HFFc6 (cell line): ENCODE measurements at places on chromosomes 4 and X. TPM values are rescaled to one million over a fixed set of nuclear protein-coding genes. Genes with fewer than 3 reads are reported as not detected.

GRCh38 chrX:151396042-151396824 is 773 bp upstream of the VMA21 start:
- no peak for DNase-seq

GRCh38 chr4:106312377-106312776 is 3.6 kb downstream of the TBCK start:
- DNase-seq, result peak; percentile 46

- DNase-seq, result no peak
Measured at GRCh38 chr4:1600811-1601532, 83.1 kb downstream of the FAM53A start.

GRCh38 chr4:52600275-52600674 is 58.8 kb downstream of the USP46 start:
- DNase-seq, result no peak

- no peak for DNase-seq
Measured at GRCh38 chr4:157280673-157281072, 60.1 kb downstream of the GRIA2 start.

DNA sequence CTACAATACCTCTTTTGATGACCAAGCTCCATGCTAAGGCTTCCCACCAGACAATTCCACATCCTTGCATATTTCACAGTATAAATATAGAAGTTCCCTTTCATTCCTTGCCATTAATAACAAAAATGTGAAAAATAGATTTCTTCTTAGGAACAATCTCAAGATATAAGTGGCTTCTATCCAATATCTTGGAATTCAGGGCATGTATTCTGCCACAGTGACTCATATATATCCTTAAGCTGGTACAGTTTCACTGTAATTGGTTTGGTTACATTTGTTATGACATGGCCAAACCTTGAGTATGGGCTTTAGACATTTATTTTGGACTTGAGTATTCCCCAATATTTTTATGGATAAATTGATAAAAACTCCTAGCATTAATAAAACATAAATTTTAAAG is 181.7 kb upstream of the DDX53 start:
- DNase-seq, result no peak

DNA sequence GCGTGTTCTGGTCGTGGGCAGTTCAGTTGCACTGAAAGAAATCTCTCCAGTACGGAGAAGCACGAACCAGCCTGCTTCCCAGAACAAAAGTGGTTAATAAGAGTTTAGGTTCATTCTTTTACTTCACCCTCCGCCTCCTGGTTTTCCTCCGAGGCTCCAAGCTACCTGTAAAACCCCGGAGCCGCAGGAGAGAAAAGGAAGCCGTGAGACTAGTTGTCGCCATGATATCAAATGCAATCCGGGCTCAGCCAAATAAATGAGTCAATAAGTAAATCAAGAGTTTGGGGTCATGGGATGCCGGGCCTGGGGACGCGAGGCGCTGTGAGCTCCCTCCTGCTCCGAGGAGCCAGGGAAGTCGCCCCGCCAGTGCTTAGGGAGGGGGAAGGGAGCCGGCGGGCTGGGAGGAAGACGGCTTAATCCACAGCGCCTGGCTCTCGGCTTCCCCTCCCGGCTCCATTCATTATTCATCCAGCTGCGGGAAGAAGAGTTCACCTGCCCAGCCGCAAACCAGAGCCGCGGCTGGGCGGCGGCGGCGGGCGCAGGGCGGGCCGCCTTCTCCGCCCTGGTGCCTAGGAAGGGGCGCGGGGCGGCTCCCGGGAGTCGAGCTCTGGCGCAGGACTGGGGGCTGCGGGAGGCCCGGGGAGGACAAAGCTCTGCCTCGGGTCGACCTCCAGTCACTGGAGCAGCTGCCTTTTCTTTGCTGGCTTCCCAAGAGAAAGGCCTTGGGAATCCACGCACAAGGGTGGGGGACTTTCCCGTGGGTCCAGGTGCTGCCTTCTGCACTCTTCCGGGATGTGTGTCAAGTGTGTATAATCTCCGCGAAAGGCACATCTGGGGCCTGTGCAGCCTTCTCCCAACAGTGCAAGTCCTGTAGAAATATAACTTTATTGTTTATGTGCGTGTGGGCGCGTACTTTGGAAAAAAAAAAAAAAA is 1.7 kb downstream of the FRAS1 start:
- DNase-seq, result peak; percentile 5

DNA sequence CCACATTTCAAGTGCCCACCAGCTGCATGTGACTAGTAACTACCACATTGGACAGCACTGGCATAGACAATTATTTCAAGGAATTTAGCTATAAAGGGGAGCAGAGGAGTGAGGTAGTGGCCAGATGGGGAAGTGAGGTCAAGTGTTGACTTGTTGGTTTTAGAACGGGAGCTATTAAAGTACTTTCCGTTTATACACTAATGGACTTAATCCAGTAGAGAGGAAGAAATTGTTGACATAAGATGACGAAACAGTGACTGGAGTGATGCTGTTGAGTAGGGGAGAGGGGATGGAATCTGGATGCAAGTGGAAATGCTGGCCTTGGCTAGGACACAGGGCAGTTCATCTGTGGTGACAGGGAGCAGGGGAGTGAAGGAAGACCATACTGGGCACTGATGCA is 154.4 kb downstream of the AMMECR1 start:
- DNase-seq, result no peak

GRCh38 chrX:72202792-72203401 is 21.3 kb downstream of the PIN4 start:
- DNase-seq, result no peak

GRCh38 chrX:129792586-129793291 is 13.0 kb downstream of the SASH3 start:
- no peak for DNase-seq

- peak; percentile 57 for DNase-seq
Measured at GRCh38 chr4:40333921-40334352, 1.2 kb upstream of the CHRNA9 start.

GRCh38 chr4:11489453-11490083 is 60.9 kb upstream of the HS3ST1 start:
- no peak for DNase-seq

DNA sequence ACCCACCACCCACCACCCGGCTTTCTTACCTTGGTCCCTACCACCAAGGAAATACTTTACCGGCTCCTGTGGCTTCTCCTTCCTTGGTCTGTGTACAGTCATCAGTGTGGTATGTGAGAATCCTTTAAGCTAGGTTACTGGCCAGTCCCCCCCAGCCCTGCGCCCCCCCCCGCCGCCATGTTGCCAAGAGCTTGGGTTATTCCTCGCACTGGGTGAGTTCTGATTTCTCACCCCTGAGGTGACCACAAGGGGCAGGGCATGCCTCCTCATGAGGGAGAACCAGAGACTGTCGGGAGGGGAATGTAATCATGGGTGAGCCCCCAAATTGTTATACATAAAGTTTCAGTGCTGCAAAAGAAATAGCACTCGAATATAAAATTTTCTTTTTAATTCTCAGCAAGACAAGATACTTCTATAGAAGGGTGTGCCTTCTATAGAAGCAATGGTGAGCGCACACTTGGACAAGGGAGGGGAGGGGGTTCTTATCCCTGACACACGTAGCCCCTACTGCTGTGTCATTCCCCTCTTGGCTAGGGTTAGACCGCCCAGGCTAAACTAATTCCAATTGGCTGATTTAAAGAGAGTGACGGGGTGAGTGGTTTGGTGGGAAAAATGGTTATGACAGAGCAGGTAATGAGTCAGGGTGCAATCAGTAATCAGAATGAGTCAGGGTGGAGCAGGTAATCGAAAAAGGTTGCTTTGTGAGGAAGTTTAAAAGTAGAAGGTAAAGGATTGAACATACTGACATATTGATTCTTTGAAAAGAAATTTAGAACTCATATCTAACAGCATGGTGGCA is 133.2 kb downstream of the KDM6A start:
- peak; percentile 33 for DNase-seq

DNA sequence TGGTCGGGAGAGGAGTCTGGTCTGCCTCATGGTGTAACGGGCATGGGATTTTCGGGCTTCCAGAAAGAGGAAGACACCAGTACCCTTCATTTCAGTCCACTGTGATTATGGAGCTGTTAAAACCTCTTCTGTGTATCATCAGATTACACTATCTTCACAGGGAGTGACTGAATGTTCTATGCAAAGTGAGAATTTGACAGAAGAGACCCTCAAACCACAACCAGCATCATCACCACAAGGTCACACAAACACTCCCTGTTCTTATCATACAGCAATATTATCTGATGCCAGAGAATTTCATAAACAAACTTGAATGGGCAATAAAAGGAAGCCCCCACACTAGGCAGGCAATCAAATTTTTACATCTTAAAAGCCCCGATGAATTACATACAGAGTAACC is 164.2 kb downstream of the PDGFRA start:
- no peak for DNase-seq

GRCh38 chrX:124045109-124045508 is 83.6 kb downstream of the STAG2 start:
- DNase-seq, result no peak

DNA sequence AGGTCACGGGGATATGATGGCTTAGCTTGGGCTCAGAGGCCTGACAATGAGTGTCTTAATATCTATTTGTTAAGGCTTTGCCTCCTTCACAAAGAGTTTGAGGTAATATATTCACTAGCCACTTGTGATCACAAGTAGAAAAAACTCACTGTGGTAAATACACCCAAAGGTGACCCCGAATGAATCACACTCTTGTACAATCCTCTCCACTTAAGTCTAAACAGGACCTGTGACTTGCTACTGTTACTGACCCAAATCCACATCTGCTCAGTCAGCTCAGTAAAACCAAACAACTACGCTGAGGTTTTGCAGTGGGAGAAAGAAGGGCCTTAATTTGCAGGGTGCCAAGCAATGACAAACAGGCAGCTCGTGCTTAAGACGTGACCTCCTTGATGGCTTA is 223.8 kb upstream of the MAGEC2 start:
- no peak for DNase-seq

GRCh38 chr4:28508636-28509035 is 1648.0 kb downstream of the STIM2 start:
- no peak for DNase-seq

DNA sequence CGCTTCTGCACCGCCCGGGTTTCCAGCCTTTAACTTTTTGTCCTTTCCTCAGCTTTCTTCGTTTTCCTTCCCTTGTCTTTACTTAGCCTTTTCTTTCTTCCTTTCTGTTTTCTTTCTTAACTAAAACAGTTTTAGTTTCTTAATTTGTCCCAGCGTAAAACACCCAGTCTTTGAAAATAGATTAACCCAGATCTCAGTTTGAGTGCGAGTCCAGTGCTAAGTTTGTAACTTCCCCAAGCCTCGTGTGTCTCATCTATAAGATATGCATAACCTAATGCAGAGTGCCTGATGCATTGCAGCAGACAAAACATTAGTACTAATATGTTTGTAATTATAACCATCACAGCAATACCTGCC is 460 bp upstream of the GEMIN8 start:
- DNase-seq, result peak; percentile 18

DNA sequence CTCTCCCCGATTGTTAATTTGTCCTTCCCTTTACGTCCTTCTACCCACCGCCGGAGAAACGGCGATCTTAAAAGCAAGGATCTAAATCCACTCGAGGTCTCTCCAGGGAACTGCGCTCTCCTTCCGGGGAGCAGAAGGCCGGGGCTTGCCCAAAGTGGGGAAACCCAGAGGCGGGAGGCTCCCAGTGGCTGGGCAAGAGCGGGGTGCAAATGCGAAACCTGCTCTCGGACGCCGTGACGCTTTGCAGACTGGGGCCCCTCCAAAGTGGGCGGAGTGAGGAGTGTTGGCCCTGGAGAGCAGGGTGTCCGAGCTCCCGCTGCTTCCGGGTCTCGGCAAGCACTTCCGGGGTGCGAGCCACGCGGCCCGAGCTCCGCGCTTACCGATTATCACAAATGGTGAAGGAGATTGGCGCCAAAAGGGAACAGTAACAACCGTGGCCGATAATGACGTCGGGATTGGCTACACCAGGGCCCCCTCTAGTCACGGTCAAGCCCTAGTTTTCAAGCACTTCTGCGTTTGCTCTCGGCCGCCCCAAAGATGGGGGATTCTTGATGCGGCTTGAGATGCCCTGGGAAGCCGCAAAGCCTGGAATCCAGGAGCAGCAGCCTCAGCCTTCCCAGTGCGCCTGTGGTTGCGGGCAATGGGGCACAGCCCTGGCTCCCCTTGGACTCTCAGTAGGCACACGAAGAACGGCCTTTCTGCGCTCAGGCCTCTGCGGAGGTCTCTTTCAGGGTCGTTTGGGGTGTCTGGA is 29.0 kb downstream of the HAND2 start:
- DNase-seq, result no peak

- no peak for DNase-seq
Measured at GRCh38 chrX:13755254-13755653, 20.7 kb downstream of the OFD1 start.

DNA sequence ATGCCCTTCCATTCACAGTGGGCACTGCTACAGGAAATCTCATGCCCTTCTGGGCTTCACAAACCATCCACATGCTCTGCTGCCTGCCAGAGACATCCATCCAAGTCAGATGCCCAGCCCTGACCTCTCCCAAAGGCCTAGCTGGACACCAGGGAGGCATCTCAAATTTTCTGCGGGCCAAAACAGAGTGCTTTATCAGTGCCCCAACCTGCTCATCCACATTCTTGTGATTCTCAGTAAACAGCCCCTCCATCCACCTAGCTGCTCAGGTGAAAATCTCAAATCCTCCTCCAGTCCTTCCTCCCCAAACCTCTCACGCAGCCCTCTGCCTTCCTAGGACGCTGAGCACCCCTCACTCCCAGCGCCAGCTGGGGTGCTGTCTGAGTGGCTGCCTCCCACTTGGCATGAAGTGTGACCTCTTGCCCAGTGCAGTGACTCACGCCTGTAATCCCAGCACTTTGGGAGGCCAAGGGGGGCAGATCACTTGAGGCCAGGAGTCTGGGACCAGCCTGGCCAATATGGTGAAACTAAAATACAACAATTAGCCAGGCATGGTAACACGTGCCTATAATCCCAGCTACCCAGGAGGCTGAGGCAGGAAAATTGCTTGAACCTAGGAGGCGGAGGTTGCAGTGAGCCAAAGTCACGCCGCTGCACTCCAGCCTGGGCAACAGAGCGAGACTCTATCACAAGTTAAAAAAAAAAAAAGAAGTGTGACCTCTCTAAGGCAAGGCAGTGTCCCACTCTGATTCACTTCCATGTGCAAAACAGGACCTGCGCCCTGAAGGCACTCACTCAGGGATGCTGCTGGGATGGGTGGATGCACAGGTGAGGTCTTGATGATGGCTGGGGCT is 1.7 kb upstream of the AFAP1 start:
- DNase-seq, result no peak

- DNase-seq, result peak; percentile 37
Measured at GRCh38 chr4:158538176-158538575, 16.5 kb downstream of the RXFP1 start.

- DNase-seq, result peak; percentile 3
Measured at GRCh38 chrX:12791257-12792228, at the start of gene PRPS2. Gene PRPS2, plus strand, starts transcription at chrX:12791412. Its CDS starts 86 bp downstream, at chrX:12791498.

The RXFP1 gene
- total RNA-seq, result not detected in 3 replicates

The TXK gene
- not detected in 3 replicates for total RNA-seq

The MAGEB10 gene
- not detected in 3 replicates for total RNA-seq

The FRMPD4 gene
- total RNA-seq, result 0.15 to 0.55 TPM (median 0.17 TPM) in 3 replicates

The SLC10A3 gene
- total RNA-seq, result 34.6 to 46.1 TPM (median 40.0 TPM) in 3 replicates

The NXF2 gene
- total RNA-seq, result not detected in 3 replicates

The DKK2 gene
- total RNA-seq, result 0.18 to 0.64 TPM (median 0.37 TPM) in 3 replicates

The ZCCHC18 gene
- 0.09 to 0.70 TPM in 2 of 3 replicates, not detected in the other for total RNA-seq

The NDNF gene
- total RNA-seq, result 0.09 TPM in 1 of 3 replicates, not detected in the others

The AFAP1 gene
- 100 to 120 TPM (median 111 TPM) in 3 replicates for total RNA-seq

The PPP2R2C gene
- not detected in 3 replicates for total RNA-seq

The C4orf50 gene
- not detected in 3 replicates for total RNA-seq

The DMD gene
- 4.9 to 8.0 TPM (median 6.4 TPM) in 3 replicates for total RNA-seq
